ENCODE measurements at places on chromosomes 2 and 18.

DNA sequence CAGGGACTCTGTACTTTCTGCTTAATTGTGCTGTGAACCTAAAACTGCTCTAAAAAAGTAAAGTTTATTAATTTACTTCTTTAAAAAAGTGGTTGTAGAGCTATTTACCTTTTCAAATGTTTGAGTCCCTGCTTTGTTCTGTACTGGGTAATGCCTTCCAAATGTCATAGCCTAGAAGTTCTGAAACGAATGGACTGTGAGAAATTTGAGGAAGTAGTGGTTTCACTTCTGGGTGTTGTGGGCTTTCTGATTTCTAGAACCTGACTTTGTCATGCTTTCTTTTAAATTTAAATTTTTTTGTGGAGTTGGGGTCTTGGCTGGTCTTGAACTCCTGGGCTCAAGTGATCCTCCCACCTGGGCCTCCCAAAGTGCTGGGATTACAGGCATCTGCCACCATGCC lies 44.6 kb downstream of the SMAD4 start:
- H3K36me3 ChIP-seq: peaks cover 7% of the 10 kb centered on the region
- no peaks in the 10 kb centered on the region for H3K4me1 ChIP-seq
- no peaks in the 10 kb centered on the region for H3K27me3 ChIP-seq

GRCh38 chr2:38095996-38096861 lies 20.3 kb upstream of the CYP1B1 start:
- H3K27ac ChIP-seq: peak overlapping the region; percentile 45
- H3K36me3 ChIP-seq: no peaks in the 10 kb centered on the region
- no peak overlapping the region for H3K4me3 ChIP-seq

DNA sequence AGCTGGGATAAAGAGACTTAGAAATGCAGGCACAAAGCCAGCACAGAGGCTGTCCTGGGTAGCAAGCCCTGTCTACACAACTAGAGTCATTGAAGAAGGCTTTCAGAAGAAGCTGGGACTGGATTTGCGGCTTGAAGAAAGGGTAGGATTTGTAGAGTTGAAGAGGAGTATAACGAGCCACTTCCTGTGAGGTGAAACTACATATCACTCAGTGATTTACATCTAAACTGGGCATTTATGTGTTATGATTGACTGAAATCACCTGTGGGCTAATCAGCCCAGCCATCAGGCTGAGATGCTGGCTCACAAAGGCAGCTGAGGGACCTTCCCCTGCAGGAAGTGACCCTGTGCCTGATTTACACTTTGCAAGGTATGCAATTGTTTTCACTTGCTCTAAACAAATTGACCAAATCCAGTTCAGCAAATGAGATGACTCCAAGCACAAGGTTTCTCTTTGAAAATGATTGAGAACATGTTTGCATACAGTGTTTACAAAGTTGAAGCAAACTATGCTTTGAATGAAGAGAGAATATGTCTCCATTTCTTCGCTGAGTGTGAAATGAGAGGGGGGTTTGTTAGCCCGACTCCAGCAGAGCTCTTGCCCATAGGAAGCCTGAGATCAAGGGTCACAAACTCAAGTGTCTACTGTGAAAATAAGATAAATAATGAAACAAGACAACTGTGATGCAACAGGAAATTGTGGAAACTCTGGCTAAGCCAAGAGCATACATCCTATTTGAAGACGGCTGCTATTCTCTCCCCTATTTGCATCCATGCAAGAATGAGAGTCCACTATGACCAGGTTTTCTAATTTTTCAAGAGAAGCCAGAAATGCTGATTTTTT lies 69.3 kb upstream of the HK2 start:
- no peaks in the 10 kb centered on the region for H3K27me3 ChIP-seq
- DNase-seq: peak; percentile 15
- no peak overlapping the region for H3K27ac ChIP-seq
- H3K4me3 ChIP-seq: no peak overlapping the region
- H3K36me3 ChIP-seq: no peaks in the 10 kb centered on the region

DNA sequence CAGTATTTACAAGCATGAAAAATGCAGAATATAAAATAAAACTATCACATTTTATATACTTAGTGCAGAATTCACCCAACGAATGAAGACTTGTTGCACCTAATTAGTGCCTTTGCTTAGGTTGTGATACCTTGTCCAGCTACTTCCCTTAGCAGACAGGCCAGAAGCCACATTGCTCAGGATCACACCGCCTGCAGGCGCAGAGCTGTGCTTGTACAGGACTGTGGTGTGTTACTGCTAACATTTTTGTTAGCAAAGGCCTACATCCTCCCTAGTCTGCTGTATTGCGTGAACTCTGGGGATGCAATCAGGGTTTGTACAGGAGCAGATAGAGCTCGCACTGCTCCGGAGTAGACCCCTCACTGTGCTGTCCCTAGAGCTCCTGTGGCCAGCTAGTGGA lies 336.9 kb downstream of the CBLN2 start:
- no peaks in the 10 kb centered on the region for H3K4me1 ChIP-seq
- H3K27me3 ChIP-seq: no peaks in the 10 kb centered on the region
- H3K27ac ChIP-seq: no peak overlapping the region
- H3K36me3 ChIP-seq: no peaks in the 10 kb centered on the region

DNA sequence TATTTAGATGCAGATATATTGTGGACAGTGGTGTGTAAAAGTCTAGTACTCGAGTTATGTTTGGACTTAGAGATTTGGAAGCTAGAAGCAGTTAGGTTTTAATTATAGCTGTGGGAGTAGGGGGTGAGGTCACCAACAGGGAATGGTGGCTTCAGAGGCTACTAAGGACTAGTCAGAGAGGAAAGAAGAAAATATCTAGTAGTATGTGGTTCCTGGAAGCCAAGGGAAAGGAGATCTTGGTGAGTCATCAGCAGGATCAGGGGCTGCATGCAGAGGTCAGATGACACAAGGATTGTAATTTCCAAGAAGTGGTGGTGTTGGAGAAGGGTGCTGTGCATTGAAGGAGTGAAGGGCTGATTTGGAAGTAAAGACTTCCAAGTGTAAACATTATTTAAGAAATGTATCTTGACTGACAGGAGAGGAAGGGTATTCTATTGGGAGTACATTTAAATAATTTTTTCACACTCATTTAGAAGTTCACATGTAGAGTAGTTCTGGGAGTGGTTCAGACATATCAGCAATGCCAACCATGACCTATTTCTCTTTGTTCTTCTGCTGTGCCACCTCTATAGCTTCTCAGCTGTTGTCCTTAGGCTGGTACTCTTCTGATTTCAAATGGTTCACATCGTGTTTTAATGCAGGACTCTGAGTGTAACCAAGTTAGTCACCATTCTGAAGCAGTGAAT lies 59.1 kb downstream of the ACSL3 start:
- peaks cover 7% of the 10 kb centered on the region for H3K36me3 ChIP-seq
- DNase-seq: no peak
- H3K4me1 ChIP-seq: peaks cover 5% of the 10 kb centered on the region
- H3K27ac ChIP-seq: peak overlapping the region; percentile 27
- no peaks in the 10 kb centered on the region for H3K27me3 ChIP-seq

- no peak for DNase-seq
- H3K4me1 ChIP-seq: peaks cover 2% of the 10 kb centered on the region
- no peak overlapping the region for H3K27ac ChIP-seq
- H3K36me3 ChIP-seq: no peaks in the 10 kb centered on the region
Observed at GRCh38 chr2:88074150-88074549, 6.5 kb downstream of the SMYD1 start.

DNA sequence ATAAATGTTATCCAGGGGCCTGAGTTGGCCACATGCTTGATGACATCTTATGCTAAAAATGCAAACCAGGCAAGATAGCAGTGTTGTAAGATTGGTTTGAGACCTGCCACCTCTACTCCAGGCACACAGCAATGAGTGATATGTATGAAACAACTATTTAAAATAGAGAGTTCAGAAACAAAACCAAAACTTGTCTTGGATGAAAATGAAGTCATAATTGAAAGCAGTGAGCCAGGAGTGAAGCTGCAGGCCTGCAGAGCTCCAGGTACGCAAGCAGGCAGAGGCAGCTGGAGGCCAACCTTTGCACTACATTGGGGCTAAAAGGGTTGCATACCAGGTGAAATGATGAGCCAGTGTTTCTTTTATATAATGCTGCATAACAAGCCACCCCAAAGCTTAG lies 89.2 kb upstream of the SPATS2L start:
- H3K27me3 ChIP-seq: no peaks in the 10 kb centered on the region
- peak; percentile 29 for DNase-seq
- H3K4me1 ChIP-seq: peaks cover 9% of the 10 kb centered on the region
- H3K27ac ChIP-seq: no peak overlapping the region
- no peaks in the 10 kb centered on the region for H3K36me3 ChIP-seq
- H3K4me3 ChIP-seq: no peak overlapping the region

DNA sequence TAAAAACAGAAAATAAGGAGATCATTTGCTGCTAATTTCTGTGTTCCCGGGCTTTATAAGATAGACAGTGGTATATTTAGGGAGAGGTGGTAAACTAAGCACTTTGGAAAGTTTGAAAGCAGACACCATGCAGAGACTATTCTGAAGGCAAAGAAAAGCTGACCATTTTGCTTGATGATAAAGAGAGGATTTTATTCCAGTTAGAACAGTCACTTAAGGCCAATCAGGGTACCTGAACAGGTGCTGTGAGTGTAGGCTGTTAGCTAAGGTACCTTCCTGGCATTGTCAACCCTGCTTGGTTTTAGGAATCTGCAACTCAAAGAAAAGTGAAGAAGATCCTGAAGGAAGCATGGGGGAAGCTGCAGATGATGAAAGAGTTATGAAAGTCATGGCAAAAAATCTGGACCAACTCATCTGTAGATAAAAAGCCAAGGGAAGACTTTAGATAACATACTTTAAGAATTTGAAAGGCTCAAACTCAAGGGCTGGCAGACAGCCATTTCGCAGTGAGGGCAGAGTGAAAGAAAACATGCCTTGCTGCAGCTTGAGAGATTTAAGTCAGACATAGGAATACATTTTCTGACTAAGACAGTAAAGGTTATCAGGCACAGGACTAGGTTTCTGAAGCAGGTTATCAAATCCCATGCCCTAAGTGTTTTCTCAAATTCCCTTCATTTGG lies 80.1 kb upstream of the ARL5A start:
- no peak overlapping the region for H3K4me3 ChIP-seq
- H3K27ac ChIP-seq: no peak overlapping the region
- H3K36me3 ChIP-seq: no peaks in the 10 kb centered on the region
- no peaks in the 10 kb centered on the region for H3K27me3 ChIP-seq
- H3K4me1 ChIP-seq: no peaks in the 10 kb centered on the region

DNA sequence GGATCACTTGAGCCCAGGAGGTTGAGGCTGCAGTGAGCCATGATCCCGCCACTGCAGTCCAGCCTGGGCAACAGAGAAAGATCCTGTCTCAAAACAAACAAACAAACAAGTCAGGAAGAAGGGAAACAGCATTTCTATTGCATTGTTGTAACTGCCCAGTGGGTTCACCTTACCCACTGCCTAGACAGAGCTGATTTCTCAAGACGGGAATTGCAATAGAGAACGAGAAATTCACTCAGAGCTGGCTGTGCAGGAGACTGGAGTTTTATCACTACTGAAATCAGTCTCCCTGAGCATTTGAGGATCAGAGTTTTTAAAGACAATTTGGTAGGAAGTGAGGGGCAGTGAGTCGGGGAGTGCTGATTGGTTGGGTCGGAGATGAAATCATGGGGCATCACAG lies 24.2 kb upstream of the RTTN start:
- peaks cover 2% of the 10 kb centered on the region for H3K4me1 ChIP-seq
- DNase-seq: no peak
- H3K4me3 ChIP-seq: no peak overlapping the region
- H3K36me3 ChIP-seq: no peaks in the 10 kb centered on the region
- no peaks in the 10 kb centered on the region for H3K27me3 ChIP-seq

DNA sequence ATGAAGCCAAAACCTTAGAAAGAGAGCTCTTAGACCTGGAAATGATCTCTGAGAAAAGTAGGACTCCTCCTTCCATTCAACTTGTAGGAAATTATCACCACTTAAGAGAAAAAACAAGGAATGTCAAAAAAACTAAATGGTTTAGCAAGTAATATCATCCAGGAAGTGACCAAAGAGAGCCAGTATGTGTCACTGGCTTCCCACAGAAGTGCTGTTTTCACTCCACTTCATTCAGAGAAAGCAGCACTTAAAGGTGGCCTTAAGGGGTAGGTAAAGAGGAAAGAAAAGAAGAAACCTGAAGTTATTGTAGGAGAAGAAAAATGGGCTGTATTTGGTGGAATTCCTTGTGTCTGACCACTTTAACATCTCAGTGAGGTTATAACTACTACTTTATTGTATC lies 414.4 kb upstream of the ETAA1 start:
- no peak for DNase-seq
- no peak overlapping the region for H3K27ac ChIP-seq
- no peaks in the 10 kb centered on the region for H3K36me3 ChIP-seq
- no peak overlapping the region for H3K4me3 ChIP-seq

- H3K27me3 ChIP-seq: peaks cover 8% of the 10 kb centered on the region
- H3K27ac ChIP-seq: no peak overlapping the region
- no peak for DNase-seq
- no peak overlapping the region for H3K4me3 ChIP-seq
- peaks cover 4% of the 10 kb centered on the region for H3K4me1 ChIP-seq
- no peaks in the 10 kb centered on the region for H3K36me3 ChIP-seq
Observed at GRCh38 chr2:172782506-172783164, 47.0 kb downstream of the RAPGEF4 start.

DNA sequence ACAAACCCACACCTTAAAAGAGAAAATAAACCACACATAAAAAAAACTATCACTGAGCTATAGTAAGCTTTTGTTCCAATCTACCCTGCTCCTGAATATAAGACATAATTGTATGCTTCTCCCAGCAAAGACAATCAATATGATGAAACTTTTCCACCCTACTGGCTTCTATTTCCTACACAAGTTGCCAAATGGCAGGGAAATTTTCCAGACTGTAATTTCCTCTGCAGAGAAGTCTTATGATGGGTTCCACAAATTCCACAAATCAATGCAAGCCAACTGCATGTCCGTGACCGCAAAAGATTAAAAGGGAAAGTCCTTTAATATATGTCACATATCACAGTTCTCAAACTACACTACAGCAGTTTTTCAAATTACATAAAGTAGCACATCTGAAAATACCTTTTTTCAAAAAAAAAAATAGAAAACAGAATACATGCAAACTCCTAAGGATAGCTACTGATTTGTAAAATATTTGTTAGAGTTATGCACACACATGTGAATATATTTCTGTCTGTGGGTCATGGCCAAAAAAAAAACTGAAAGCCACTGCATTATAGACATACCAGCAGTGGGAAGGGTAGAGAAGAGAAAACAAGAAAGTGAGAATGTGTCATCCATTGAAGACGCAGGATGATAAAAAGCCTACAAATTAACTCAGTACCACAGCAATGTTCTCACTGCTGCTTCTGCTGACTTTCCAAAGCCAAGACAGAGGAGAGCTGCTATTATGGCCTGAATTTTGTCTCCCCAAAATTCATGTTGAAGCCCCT lies 61.4 kb downstream of the RPL31 start:
- DNase-seq: no peak
- H3K36me3 ChIP-seq: no peaks in the 10 kb centered on the region
- H3K4me1 ChIP-seq: no peaks in the 10 kb centered on the region
- no peak overlapping the region for H3K27ac ChIP-seq
- H3K27me3 ChIP-seq: no peaks in the 10 kb centered on the region
- H3K4me3 ChIP-seq: no peak overlapping the region

GRCh38 chr2:217095511-217096205 lies 235.8 kb upstream of the TNP1 start:
- H3K27ac ChIP-seq: no peak overlapping the region
- no peaks in the 10 kb centered on the region for H3K36me3 ChIP-seq
- H3K4me3 ChIP-seq: no peak overlapping the region
- peak; percentile 13 for DNase-seq

- no peak overlapping the region for H3K27ac ChIP-seq
- no peaks in the 10 kb centered on the region for H3K4me1 ChIP-seq
- H3K36me3 ChIP-seq: no peaks in the 10 kb centered on the region
- H3K4me3 ChIP-seq: no peak overlapping the region
- H3K27me3 ChIP-seq: no peaks in the 10 kb centered on the region
- no peak for DNase-seq
Observed at GRCh38 chr2:13768274-13768673, 864.2 kb upstream of the LRATD1 start.

Measured in trophoblast cell (in vitro differentiated cells and primary cell).